ENCODE measurements at places on chromosomes 7 and 10.

DNA sequence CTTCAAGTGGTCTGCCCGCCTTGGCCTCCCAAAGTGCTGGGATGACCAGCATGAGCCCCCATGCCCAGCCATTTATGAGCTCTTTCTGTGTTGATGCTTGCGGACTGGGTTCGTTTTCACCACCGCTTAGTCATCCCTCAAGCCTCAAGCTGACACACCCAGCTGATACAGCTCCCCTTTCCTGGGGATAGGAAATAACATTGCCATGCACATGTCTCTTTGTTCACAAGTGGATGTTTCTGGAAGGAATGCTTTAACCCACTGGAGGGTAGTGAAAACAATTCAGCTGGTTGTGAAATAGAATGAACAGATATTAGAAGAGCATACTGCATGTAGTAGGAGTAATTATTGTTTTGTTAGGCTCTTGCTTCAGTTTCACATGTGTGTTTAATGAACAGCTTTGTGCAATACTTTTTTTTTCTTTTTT, 8.5 kb upstream of the METTL27 start:
- no peak for DNase-seq

DNA sequence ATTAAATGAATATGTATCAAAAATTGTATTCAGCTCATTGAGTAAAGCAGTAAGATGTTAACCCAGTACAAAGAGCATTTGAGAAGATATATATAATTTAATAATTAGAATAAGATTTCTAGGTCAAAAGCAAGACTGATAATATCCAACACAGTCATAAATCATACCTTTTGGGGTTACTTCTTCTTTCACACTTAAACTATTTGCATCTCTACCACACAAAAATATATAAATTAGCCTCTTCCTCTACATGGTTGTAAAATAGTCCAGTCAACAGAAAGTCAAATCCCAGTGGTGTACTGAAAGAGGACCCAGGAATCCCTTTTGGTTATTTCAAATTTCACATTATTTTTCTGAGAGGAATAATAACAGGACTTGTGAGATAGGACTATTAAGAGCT, 204.6 kb upstream of the INHBA start:
- DNase-seq, result no peak

GRCh38 chr7:98352621-98353020, 48.3 kb downstream of the BAIAP2L1 start:
- DNase-seq, result no peak

- no peak for DNase-seq
These were observed 5.2 kb downstream of the CCNY start for GRCh38 chr10:35341521-35341920.

GRCh38 chr7:86965727-86966120, 93.7 kb downstream of the ELAPOR2 start:
- DNase-seq, result peak; percentile 69

- no peak for DNase-seq
These were observed 236.3 kb upstream of the IGFBP3 start for GRCh38 chr7:46157404-46157803.

DNA sequence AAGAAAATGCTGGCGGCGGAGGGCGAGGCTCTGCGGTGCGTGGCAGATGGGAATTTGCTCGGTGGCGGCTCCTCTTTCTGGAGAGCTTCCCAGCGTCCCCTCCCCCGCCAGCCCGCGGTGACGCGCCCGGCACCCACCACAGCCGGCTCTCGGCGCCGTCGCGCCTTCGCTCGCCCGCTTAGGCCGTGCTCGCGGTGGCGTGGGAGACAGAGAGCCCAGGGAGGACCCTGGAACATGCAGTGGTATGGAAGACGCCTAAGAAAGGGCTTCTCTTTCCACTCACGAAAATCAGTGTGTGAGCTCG, 576 bp upstream of the CSGALNACT2 start:
- peak; percentile 55 for DNase-seq

DNA sequence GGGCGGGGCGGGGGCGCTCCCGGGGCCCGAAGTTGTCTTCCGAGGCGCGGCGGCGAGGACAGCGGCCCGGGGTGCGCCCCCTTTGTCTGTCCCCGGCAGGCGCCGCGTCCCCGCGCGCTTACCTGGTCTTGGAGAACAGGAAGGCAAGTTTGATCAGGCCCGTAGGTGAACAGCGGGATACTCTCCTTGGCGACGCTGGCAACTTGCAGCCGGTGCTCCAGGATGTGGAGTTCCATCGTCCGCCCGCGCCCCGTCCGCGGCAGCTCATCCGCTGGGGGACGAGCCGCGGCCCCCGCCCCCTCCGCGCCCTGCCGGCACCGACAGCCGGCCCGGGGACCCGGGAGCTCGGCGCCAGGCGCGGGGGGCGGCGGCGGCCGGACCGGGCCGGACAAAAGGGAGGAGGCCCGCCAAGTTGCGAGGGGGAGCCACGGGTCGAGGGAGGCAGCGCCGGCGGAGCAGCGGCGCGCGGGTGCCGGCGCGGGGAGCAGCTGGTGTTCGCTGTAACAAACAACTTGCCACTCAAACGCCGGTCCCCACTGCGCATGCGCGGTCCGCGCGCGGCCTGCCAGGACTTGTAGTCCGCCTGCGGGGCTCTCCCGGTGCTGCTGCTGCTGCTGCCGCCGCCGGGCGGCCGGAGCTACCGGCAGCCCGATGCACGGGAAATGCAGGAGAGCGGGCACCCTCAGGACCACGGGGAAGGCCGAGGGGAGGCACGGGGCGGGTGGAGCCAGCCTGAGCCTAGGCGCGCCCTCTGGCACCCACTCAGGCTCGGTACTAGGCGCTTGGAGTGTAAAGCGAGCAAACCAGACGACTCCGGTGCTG, 35.6 kb upstream of the SPDYE3 start:
- peak; percentile 95 for DNase-seq

DNA sequence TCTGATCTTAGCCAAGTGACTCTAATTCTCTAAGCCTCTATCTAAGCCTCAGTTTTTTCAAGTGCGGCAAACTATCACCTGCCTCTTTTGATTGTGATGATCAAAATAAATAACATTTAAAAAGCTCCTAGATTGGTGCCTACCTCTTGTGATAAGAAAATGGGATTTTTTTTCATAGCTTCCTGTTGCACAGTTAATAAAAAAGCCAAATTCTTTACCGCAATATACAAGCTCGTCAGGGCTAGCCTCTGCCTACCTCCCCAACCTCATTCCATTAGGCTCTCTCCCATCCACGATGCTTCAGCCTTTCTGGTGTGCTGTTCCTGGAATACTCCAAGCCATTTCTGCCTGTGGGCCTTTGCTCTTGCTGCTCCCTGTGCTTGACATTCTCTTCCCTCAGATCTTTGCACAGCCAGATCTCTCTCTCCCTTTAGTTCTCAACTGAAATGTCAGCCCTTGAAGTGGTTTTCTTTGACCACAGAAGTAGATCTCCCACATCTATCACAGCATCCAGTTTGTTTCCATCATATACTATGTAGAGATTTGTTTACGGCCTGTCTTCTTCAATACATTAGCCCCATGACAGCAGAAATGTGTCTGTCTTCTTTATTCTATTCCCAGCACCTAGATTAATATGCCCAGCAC, 48.8 kb downstream of the SFR1 start:
- DNase-seq, result no peak

DNA sequence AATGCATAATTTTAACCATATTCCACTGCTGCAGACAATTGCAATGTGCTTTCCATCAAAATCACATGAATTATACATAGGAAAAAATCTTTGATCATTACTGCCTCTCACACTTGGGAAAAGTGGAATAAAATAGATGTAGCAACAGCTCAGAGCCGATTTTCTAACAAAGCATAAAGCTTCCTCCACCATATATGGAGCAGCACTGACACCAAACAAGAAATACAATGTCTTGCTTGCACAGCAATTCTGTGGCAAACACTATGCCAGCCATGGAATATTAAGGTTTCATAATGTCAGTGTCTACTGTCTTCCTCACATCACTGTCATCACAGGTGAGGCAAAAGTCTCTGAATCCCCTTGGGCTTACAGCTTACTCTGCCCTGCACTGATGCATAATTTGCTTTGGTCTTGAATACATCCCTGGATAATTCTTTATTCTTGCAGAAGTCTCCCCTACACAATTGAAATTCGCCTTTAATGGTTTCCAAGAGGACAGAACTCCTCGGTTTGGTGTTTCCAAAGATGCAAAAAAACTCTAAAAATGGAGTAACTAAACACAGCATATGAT, 198.5 kb downstream of the CACNA2D1 start:
- DNase-seq, result no peak

- no peak for DNase-seq
These were observed 142.6 kb upstream of the CAV2 start for GRCh38 chr7:116356979-116357378.

- no peak for DNase-seq
These were observed 86.3 kb upstream of the NFE2L3 start for GRCh38 chr7:26065652-26066051.

GRCh38 chr7:101243646-101244374, 1.1 kb downstream of the FIS1 start:
- no peak for DNase-seq
